ENCODE measurements at places on chromosomes 13 and 19.
A peak's percentile ranks its signal among the peaks of the same experiment; 100 is the strongest.

GRCh38 chr19:13097033-13097462 is 5.6 kb downstream of the LYL1 start:
- DNase-seq = peak; percentile 78

DNA sequence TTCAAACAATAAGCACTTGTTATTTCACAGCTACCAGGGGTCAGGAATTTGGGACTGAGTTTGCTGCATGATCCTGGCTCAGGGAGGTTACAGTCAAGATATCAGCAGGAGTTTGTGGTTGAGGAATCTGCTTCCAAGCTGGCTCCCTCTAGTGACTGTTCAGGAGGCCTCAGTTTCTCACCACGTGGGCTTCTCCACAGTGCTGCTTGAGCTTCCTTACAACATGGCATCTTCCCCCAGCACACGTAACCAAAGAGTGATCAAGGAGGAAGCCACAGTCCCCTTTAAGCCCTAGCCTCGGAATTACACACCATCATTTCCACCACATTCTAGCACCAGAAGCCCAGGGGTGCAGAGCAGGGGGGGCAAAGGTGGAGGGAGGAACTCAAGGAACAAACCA is 28.8 kb downstream of the CELF5 start:
- DNase-seq = peak; percentile 60

DNA sequence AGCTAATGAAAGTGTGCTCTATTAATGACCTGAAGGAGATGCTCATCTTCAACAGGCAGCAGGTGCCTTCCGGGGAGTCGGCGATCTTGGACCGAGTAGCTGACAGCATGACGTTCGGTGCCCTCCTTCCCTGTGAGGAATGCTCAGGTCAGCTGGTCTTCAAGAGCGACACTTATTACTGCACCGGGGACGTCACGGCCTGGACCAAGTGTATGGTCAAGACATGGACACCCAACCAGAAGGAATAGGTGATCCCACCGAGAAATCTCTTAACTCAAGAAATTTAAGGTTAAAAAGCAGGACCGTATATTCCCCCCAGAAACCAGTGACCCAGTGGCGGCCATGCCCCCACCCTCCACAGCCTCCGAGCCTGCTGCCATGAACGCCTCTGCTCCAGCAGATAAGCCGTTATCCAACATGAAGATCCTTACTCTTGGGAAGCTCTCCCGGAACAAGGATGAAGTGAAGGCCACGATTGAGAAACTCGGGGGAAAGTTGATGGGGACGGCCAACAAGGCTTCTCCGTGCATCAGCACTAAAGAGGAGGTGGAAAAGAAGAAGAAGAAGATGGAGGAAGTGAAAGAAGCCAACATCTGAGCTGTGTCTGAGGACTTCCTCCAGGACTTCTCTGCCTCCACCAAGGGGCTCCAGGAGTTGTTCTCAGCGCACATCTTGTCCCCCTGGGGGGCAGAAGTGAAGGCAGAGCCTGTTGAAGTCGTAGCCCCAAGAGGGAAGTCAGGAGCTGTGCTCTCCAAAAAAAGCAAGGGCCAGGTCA is 22.8 kb upstream of the ANKRD10 start:
- DNase-seq = peak; percentile 75

DNA sequence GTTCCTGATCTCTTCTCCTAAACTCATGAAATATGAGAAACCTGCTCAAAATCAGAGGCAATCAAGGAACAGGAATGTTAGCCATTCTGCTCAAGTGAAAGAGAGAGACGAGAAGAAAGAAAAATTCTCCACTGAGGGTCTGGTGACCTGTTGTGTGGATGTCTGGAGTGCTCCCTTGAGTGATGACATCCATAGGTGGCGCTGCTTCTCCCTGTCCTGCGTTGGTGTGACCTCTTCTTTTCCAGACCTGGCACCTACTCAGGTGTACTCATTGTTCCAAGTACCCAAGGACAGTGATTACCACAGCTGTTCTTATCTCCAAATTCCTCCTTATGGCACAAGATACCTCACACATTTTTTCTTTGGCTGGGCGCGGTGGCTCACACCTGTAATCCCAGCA is 4.0 kb downstream of the ZNF223 start:
- DNase-seq = no peak

DNA sequence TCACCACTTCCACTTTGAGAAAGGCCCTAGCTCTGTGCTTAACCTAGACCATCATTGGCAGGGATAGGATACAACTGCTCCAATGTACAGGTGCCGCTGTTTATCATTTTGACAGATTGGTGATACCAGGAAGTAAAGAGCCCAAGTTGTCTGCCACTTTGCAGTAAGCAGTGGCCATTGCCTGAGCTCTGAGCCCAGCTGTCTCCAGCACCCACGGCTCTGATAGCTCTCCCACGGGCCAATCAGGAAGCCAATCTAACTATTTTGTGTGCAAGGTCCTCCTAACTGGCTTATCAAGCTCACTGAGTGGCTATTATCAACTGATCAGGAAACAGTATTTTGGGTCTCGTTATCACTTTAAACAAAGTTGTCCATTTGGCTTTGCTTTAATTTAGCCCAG is 181.1 kb downstream of the DCT start:
- DNase-seq = no peak

DNA sequence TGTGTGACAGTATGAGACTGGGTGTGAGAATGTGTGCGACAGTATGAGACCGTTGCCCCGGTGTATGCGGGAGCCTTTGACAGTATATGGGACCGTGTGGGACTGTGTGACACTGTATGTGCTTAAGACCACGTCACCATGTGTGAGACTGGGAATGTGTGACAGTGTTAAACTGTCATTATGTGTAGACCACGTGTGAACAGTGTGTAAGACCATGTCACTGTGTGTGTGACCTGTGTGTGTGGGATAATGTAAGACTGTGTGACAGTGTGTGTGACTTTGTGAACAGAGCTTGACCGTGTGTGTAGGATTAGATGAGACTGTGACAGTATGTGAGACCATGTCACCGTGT is 549 bp downstream of the ZNF583 start:
- no peak for DNase-seq

DNA sequence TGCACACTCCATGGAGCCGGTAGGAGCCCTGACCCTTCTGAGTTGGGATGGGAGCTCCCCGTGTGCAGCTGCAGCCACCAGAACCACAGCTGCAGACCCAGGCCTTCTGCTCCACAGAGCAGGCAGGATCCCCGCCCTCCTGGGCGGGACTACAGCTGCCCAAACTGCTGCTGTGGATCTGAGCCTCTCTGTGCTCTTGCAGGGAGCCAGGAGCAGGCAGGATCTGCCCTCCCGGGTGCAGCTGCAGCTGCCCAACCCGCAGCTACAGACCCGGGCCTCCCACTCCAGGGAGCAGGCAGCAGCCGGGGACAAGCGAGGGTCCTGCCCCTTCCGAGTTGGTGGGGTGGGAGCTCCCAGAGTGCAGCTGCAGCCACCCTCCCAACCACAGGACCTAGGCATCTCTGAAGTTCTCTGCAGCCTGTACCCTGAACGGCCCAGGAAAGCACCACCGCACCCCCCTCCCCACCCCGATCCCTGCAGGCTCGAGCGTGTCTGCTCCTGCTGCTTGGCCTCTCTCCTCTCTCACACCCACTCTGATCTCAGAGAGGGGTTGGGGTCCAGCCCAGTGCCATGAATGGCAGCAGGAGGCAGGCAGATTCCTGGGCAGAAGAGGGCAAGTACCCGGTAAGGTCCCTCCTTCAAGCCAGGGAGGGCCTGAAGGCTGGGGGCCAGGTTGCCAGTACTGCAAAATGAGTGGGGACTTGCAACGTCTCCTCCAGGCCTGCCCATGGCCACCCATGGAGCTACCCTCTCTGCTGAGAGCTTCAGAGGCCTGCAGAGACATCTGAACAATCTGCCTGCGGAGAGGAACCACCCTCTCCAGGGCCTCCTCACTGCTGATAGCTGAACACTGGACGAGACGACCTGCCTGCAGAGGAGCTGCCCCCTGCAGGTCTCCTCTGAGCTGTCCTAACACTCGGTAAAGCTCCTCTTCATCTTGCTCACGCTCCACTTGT is 16.4 kb upstream of the EMP3 start:
- no peak for DNase-seq

DNA sequence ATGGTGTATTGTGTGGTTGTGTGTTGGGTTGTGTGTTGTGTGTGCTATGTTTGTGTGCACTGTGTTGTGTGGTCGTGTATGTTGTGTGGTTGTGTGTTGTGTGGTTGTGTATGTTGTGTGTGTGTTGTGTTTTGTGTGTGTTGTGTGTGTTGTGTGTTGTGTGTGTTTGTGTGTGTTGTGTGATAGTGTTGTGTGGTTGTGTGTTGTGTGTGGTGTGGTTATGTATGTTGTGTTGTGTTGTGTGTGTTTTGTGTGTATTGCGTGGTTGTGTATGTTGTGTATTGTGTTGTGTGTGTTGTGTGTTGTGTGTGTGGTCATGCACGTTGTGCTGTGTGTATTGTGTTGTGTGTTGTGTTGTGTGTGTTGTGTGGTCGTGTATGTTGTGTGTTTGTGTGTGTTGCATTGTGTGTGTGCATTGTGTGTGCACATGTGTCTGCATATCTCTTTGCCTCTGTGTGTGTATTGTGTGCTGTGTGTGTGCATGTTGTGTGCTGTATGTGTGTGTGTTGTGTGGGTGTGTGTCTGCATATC is 2.9 kb downstream of the C3 start:
- no peak for DNase-seq

GRCh38 chr13:40563350-40564125 is 102.9 kb downstream of the FOXO1 start:
- peak; percentile 27 for DNase-seq

GRCh38 chr13:50309882-50310594 is 294.8 kb downstream of the KCNRG start:
- no peak for DNase-seq

GRCh38 chr13:78618411-78618810 is 15.1 kb upstream of the POU4F1 start:
- DNase-seq = no peak

DNA sequence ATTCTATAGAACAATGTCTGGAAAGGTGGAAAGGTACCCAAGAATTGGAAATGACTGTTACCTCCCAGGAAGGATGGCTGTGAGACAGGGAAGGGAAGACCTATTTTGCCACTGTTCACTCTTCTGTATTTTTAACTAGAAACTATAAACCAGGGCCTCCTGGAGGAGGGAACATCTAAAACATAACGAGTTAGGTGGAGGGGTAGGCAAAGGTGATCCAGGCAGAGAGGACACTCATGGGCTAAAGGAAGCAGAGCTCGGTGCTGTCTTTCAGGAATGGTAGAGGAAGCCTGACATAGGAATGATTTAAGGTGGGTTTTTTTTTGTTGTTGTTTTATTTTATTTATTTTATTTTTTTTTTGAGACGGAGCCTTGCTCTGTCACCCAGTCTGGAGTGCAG is 5.8 kb downstream of the EIF3K start:
- DNase-seq = no peak
